ENCODE measurements at places on chromosomes 4 and X.

DNA sequence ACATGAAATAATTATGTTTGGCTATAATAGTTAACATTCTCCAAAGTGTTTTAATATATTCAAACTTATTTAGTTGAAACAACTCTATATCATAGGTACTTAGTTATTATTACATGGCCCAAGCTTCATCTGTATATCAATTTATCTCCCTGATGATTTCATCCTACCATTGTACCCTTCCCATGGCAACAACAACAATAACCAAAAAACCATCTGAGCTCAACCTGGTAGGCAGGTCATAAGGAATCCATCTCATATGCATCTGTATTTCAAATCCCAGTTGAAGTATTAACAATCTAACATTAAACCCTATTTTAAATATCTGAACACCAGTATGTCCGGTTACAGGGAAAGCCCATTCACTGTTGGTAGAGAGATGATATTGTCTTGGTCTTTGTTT lies 33.1 kb upstream of the SLC7A11 start:
- no peak for DNase-seq

DNA sequence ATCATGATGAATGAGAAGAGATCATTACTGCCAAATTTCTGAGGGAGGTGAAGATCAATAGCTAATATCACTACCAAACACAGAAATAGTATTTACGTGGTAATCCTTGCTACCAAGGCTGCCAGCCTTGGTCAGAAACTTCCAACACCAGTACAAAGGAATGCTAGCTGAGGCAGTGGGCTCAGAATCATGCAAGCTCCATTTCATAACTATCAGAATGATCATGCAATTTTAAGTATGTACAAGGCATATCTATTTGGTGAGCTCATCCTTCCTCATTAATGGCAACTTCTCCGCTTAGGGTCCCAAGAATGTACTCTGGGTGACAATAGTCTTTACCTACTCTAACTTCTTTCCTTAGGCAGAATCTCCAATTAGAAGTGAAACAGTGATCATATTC lies 135.0 kb downstream of the GPC3 start:
- no peak for DNase-seq

- peak; percentile 15 for DNase-seq
Measured at GRCh38 chrX:13151828-13152517, 107.6 kb upstream of the FAM9C start.

DNA sequence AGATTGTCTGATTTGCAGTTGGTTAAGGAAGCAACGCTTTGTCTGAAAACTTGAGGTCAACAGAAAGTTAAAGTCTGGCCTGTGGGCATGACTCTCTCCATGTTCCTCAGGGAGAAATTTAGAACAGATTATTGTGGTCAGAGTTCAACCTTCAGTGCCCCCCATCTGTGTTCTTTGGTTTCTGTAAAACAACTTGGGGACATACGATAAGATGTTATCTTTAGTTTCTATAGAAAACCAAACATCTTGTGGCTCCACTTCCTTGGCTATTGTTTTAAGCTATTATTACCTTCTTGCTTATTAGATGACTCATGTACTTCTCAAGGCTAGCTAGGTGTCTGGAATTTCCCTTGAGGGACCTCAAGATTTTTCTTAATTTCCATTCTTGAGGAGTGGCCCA lies 507.7 kb downstream of the PDHA2 start:
- DNase-seq, result no peak

DNA sequence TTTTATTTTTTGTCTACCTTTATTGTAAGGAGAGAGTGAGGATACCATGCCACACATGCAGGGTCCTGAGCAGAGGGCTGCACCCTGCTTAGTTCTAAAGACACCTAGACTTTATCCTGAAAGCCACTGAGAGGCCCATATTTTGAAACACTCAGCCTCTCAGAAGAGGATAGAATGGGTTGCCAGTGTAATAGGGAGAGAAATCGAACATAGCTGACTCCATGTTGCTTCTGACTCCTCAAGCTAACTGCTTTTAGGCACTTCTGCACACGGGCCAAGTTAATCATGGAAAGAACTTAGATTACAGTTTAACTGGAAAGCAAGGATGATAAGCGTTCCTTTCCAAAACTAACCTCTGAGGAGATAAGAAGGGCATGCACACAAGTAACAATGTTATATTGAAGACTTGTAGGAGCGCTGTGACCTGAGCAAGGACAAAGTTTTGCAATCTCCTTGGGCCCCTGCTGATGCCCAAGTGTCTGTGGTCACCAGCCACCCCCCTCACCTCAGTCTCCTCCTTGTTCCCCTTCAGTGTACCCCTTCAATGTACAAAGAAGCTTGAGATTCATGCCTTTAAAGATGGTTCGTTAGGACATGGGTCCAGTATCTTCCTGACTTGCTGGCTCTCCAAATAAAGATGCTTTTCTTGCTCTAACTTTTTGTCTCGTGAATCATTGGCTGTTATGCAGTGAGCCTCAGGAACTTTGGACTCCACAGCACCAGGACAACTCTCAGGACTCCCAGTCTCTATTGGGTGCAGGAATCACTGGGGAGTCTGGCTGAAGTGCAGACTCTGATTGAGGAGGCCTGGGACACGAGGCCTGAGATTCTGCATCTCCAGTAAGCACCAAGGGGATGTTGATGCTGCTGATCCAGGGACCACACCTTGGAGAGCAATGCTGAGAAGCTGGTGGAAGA lies 25.4 kb upstream of the CD99 start:
- no peak for DNase-seq

GRCh38 chrX:3244203-3244743 lies 102.2 kb downstream of the MXRA5 start:
- DNase-seq, result no peak

GRCh38 chrX:40086569-40087335 lies 11.0 kb downstream of the BCOR start:
- DNase-seq, result no peak

- DNase-seq, result no peak
Measured at GRCh38 chr4:22122062-22122461, 173.5 kb upstream of the KCNIP4 start.

DNA sequence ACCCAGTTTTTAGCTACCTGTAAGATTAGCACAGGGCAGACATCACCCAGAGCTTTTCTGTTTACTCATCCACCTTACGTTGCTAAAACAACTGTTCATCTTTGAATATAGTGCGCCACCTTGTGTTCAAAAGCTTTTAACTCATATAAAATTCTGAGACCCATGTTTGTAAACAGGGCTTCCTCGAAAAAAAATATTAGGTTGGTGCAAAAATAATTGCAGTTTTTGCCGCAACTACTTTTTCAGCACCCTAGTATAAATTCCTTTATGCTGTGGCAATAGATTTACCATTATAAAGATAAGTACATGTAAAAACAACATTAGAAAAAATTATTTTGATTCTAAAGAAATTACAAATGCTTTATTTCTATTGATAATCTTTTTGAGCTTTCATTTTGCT lies 147.9 kb downstream of the LRBA start:
- DNase-seq, result no peak

DNA sequence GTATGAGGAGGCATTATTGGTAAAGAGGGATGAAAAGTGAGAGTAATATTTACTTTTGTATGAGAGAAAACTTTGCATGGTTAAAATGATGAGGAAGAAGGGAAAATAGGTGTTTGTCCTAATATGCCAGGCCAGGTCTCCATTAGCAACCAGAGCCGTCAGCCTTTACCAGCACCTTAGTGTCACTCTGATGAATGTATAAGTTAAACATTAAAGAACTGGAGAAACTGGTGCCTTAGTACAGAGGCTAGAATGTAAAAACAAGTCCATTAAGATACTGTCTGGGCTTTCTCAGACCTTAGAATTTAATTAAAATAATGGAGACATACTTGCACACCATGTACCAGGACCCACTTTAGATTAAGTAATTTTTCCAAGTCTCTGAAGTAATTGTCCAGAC lies 222.3 kb downstream of the FAM47A start:
- DNase-seq, result no peak

DNA sequence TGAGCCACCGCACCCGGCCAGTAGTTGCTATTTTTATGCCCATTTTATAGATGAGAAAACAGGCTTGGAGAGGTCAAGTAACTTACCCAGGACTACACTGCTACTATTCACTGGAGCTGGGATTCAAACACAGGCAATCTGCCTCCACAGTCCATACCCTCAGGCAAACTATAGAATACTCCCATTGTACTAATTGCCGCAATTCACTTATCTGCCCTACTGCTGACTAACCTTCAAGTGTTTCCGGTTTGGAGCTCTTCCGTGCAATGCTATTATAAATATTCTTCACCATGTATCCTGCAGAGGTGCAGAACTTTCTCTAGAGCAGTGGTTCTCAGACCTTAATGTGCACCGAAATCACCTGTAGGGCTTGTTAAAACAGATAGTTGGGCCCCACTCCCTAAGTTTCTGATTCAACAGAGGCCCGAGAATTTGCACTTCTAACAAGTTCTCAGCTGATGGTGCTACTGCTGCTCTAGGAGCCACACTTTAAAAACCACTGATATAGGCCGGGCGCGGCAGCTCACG lies 1.9 kb upstream of the G3BP2 start:
- DNase-seq, result no peak

- no peak for DNase-seq
Measured at GRCh38 chr4:181950372-181951127, 292.7 kb upstream of the TENM3 start.

- no peak for DNase-seq
Measured at GRCh38 chrX:111339212-111339611, 68.9 kb upstream of the CAPN6 start.

DNA sequence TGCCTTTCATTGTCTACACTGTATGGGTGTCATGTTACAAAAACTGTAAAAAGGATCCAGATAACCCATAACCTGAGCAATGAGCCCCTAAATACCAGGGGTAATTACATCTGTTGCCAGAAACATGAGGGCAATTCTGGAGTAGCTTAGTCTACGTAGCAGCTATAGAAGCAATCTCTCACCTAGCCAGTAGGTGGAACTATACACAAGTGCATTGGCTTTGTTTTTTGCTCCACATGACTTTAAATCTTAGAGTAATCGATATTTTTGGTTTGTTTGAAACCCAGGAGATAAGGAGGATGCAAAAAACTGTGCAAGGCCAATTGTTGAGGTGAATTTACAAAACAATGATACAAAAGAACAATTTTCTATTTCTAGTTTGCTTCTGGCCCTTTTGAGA lies 57.5 kb downstream of the GPR82 start:
- no peak for DNase-seq

DNA sequence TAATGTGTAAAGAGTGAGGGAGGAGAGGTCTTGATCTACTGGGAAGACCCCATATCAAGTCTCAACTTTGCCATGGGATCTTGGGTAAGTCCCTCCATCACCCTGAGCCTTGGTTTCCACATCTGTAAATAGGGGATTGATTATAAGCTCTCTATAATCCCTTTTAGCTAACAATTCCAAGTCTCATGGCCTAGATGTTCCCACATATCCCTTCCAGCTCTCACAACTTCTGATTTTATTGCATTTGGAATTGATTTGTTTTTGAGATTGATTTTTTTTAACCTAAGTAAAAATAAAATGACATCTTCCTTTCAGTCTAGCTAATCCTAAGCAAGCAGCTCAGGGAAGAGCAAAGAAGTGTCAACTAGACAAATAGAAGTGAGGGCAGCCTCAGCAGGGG lies 29.8 kb downstream of the SMIM20 start:
- DNase-seq, result no peak

GRCh38 chr4:13208558-13209193 lies 275.5 kb downstream of the RAB28 start:
- no peak for DNase-seq

DNA sequence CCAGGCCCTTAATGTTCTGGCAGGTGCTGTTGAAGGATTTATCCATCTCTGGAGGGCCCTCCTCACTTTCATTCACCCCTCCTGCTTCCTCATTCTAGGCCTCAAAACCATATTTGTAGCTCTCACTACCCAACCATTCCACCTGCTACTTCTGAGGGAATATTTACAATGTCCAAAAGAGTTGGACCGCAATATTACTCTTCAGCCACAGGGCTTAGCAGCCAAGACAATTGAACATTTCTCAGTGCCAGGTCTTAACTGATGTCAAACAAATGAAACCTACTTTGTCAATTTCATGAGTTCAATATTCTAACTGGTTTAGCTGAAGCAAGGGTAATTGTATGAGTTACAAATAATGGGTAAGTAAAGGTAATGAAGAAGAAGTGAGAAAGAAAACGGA lies 113.2 kb downstream of the ENOX2 start:
- DNase-seq, result no peak

DNA sequence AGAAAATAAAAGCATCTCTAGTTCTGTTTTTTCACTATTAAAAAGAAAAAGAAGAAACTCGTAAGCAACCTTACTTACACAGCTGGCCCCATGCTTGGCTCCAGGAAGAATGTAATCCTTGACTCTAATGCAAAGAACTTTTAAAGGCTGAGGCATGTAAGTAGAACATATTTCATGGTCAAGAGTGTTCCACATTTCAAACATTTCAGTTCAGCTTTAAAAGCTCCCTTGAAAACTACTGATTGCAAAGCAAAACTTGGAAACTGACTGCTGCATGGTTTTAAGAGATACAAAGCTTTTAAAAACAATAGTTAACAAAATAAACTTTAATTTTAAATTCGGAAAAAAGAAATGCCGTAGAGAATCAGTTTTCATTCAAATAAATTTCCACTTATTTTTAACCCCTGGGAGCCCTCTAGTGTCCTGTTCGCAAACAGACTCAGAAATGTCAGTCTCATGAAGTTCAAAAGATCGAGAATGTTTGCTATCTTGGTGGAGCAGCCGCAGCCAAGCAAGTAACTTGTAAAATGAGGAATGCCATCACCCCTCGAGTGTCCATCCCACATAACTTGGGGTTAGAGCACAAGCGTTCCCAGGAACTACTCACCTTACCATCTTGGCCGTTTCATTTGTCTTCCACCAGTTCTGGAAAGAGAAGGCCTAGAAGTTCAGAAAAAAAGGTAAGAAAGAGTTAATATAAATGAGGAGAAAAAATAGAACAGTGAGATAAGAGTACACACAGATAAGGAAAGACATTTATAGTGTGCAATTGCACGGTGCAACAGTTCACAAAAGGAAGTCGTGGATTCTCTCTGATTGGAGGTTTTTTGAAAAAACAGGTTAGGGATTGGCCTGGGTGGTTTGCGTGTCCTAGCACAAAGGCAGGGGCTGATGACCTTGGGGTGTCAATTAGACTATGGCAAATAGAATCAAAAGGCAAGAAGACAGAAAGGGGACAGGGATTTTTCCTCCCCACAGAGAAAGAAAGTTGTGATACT lies at the start of gene GASK1B:
GASK1B (minus strand) TSS at position 765 of the 998 bp plus-strand sequence. CDS start 1,650 bp downstream, outside the sequence.
- peak; percentile 17 for DNase-seq

- DNase-seq, result no peak
Measured at GRCh38 chr4:94583914-94584641, 132.3 kb downstream of the PDLIM5 start.

DNA sequence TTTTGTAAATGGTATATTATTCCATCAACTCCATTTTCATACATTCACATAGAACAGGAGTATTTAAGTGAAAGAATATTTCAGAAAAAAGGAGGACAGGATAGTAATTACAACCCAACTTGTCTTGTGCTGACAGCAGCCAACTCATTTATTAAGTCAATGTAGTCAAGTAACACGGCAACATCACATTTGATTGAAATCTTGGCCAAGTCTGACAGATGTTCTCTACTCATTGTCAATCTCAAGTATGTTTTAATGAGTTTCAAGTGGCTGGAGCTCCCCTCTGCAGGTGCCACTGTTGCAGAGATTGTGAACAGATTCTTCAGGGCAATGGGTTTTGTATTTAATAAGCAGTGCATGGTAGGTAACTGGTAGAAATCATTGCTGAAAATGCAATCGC lies 332.5 kb downstream of the C4orf33 start:
- no peak for DNase-seq
